A549 treated with Hydrocortisone at 1 μM for 4 hours (cell line): ENCODE measurements at places on chromosomes 2 and 18. TPM values are rescaled to one million over a fixed set of nuclear protein-coding genes. Genes with fewer than 3 reads are reported as not detected.

The TCF23 gene
- not detected in 5 replicates for total RNA-seq

The NFE2L2 gene
- total RNA-seq = 37.2 to 46.5 TPM (median 37.9 TPM) in 5 replicates

The AQP12B gene
- not detected in 5 replicates for total RNA-seq

The MALL gene
- 136 to 171 TPM (median 143 TPM) in 5 replicates for total RNA-seq

The SERPINB11 gene
- 0.07 TPM in 1 of 5 replicates, not detected in the others for total RNA-seq

The EFHD1 gene
- 3.3 to 5.0 TPM (median 4.3 TPM) in 5 replicates for total RNA-seq

The AMER3 gene
- not detected in 5 replicates for total RNA-seq

The ITGB6 gene
- total RNA-seq = 0.46 to 0.77 TPM (median 0.67 TPM) in 5 replicates

The KRTCAP3 gene
- total RNA-seq = 0.45 to 1.2 TPM (median 0.62 TPM) in 5 replicates

The CXCR4 gene
- total RNA-seq = 0.46 to 0.99 TPM (median 0.56 TPM) in 5 replicates

The NT5C1B gene
- not detected in 5 replicates for total RNA-seq

The IL1B gene
- 0.06 to 0.26 TPM (median 0.18 TPM) in 5 replicates for total RNA-seq

The REG1B gene
- total RNA-seq = not detected in 5 replicates
